Stimulated activated effector memory CD8-positive, alpha-beta T cell treated with anti-CD3 and anti-CD28 coated beads, Interleukin-12 subunit alpha, Interleukin-12 subunit beta, amount 100 ng/mL, for 72 hours (primary cell): ENCODE measurements at places on chromosomes 11 and 22.

DNA sequence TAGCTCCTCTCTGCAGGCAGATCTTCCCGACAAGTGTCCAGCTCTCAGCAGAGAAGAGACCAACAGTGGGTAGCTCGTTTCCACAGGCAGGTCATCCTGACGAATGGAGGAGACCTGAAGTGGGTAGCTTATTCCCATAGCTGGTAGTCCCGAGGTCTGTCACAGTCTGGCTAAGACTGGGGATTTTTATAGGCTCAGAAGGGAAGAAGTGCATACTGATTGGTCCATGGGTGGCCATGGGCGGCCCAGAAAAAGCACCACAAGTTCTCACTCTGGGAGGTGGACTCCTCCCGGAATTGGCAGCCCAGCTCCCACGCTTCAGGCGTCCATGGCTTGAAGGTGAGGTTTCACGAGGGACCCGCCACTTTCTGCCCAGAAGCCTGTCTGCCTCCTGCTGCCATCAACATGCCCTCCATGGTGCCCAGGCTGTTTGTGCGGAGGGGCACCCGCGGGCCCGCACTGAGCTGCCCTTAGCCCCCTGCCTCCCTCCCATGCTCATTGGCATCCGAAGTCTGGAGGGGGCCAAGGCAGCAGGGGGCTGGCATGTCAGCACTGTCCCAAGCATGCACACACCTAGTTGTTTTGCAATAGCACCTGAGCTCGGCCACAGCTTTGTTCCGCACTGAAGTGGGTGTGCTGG lies 9.9 kb upstream of the MAP6 start:
- DNase-seq = no peak

GRCh38 chr11:94519478-94520084 lies 7.3 kb downstream of the C11orf97 start:
- no peak for DNase-seq

GRCh38 chr22:24224468-24224867 lies 20.4 kb downstream of the GGT5 start:
- DNase-seq = no peak

DNA sequence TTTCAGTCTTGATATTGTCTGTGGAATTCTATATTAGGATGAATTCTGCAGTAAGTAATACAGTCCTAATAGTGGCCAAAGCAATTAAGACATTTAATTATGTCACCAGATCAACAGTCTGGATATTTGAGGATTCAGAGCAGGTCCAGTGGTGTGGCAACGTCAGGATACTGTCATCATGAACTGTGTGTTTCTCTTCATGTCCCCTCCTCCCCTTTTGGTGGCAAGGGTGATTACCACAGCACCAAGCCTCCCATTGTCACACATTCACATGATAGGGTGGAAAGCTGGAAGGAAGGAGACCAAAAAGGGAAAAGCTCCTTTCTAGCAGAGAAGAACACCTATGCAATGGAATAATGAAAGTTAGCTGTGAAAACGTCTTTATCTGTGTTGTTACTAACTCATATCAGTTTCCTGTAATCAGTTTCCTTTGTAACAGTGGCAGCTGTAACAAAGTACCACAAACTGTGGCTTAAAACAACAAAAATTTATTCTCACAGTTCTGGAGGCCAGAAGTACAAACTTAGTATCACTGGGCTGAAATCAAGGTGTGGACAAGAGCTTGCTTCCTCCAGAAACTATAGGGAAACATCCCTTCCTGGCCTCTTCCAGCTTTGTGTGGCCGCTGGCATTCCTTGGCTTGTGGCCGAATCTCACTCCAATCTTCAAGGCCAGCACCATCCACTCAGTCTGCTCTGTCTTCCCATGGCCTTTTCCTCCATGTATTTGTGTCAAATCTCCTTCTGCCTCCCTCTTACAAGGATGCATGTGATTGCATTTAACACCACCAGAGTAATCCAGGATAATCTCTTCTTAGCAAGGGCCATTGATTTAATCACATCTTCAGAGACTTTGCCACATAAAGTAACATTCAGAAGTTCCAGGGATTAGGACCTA lies 6.5 kb upstream of the RBM14 start:
- no peak for DNase-seq
